ENCODE measurements at places on chromosomes 3 and 15. TPM values are rescaled to one million over a fixed set of nuclear protein-coding genes. Genes with fewer than 3 reads are reported as not detected.

PRTG gene
- 11.6 TPM for total RNA-seq

UPK1B gene
- total RNA-seq = 6.7 TPM

DNA sequence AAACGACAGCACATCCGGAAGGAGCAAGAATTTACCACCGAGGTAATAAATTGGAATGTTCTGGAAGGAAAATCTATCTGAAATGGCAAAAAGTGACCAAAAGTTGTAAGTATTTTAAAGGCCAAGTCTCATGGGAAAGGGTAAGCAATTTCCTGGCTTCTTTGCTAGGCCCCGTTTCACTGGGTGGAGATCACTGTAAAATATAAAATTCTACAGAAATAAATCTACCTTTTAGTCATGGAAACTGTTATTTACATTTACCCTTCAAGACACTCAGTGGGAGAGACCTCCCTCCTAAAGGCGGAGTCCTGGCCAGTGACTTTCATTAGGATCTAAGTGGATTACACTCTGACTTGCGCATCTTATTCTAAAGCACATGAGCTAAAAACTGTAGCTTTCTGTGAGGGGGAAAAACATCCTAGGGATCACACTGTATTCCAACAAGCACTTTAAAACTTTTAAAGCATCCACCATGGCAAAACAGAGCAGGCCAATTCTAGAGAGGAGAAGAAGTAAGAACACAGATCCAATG lies 28.8 kb downstream of the LYZL4 start:
- no peaks in the 10 kb centered on the region for H3K36me3 ChIP-seq
- H3K4me1 ChIP-seq = no peaks in the 10 kb centered on the region
- H3K4me3 ChIP-seq = no peak overlapping the region

DNA sequence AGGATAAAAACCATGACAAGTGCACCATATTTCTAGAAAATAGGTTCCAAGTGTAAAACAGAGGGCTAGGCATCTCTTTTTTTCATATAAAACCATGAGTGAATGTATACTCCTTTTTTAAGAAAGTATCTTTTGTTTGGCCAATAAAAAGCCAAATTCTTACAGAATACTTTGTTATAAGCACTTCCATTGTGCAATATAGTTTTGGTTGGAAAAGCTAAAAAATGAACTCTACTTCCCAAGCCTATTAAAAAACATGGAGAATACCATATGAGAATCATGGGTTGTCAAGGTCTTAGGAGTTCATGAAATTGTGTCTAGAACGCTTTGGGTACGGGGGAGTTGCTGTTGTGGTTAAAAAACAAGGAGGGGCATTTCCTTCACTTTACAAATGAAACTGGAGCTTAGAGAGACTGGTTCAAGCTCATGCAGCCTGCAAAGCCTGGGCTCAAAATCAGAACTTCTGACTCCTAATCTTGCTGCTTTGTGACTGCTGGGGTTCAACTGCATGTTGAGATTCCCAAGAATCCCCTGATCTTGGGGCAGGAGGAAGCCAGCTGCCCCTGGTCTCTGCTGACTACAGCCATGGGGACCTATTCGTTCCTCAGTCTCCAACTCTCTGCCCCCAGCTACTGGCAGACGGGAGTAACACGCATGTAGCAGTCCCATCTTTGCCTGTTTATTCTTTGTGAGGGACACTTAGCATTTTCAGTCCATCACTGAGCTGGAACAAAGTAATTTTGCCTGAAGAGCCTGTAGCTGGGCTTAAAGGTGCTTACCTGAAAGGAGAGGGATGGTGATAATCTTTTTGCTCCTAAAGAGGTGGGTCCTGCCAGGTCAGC lies 229.1 kb downstream of the CHST2 start:
- H3K36me3 ChIP-seq = no peaks in the 10 kb centered on the region
- no peak overlapping the region for H3K27ac ChIP-seq
- H3K4me1 ChIP-seq = no peaks in the 10 kb centered on the region

RARB gene
- total RNA-seq = 8.2 TPM

SLC38A3 gene
- 2.5 TPM for total RNA-seq

DNA sequence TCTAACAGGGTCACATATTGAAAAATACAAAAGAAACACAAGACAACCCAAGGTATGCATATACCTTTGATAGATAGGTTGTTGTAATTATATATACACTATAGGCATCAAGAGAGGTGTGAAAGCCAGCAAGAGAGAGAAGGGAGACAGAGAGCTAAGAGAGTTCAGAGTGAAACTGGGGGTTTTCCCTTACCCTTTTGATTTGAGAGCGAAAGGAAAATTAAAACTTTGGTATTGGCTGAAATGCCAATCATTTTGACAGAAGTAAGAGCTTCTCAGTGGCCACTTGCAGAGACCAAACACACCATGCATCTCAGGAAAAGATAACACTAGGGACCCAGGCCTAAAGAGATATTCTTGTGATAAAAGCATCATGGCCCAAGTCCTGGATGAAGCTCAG lies 183.6 kb downstream of the SHOX2 start:
- DNase-seq = no peak
- no peak overlapping the region for H3K27ac ChIP-seq

IGF2BP2 gene
- total RNA-seq = 23.8 TPM

Measured in breast epithelium (tissue), 4 donors.